Stimulated activated memory B cell treated with anti-CD40 and anti-IgM and Interleukin-4, amounts not matched to agents 10 μg/mL and 1 μg/mL and 100 μg/mL, for 72 hours (primary cell): ENCODE measurements at places on chromosomes 13 and 19.

- ATAC-seq, result no peak
Observed at GRCh38 chr13:32254916-32255723, 60.0 kb downstream of the ZAR1L start.

GRCh38 chr13:27355894-27356293, 68.5 kb upstream of the GTF3A start:
- no peak for ATAC-seq

GRCh38 chr13:106594980-106595379, 27.0 kb upstream of the ARGLU1 start:
- ATAC-seq, result no peak

GRCh38 chr19:19661675-19662251, 1.7 kb downstream of the ATP13A1 start:
- peak; percentile 74 for ATAC-seq

- no peak for ATAC-seq
Observed at GRCh38 chr13:28967029-28967915, 147.1 kb downstream of the MTUS2 start.

- no peak for ATAC-seq
Observed at GRCh38 chr13:37700887-37701286, 102.3 kb upstream of the POSTN start.

DNA sequence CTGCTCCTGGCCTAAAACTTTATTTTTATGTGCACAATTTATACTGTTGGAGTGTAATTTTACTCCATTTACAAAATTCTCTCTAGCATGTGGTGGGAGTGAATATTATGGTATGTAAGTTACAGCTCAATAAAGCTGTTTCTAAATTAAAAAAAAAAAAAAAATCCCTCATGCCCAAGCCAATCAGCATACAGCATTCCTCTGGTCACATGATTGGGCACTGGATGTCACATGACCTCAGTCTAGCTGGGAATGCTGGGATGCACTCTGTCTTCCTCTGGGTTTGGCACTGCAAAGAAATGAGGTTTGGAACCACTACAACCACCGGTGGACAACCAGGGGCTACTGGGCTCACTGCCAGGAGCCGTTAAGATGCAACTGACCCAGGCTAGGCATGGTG, 67.6 kb downstream of the ZNF557 start:
- ATAC-seq, result no peak

- no peak for ATAC-seq
Observed at GRCh38 chr19:1911995-1912394, 6.8 kb downstream of the ADAT3 start.

DNA sequence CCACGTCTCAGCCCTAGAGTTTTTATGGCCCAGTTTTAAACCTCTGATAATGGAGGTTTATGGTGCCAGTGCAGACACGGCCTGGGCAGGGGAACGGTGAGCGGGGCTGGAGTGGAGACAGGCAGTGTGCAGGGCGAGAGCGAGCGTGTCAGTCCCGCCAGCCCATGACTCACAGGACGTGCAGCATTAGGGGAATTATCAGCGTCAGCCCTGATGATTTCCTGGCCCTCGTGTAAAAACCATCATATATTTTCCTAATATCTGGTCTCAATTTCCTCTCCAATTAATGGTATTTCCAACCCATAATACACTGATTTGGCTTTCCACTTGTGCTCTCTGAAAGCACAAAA, 104.6 kb upstream of the VSTM2B start:
- ATAC-seq, result no peak

GRCh38 chr19:9498183-9498902, at the start of gene ZNF560:
ZNF560 (minus strand) TSS chr19:9498616; CDS start chr19:9475313, 23,303 bp downstream.
- no peak for ATAC-seq

DNA sequence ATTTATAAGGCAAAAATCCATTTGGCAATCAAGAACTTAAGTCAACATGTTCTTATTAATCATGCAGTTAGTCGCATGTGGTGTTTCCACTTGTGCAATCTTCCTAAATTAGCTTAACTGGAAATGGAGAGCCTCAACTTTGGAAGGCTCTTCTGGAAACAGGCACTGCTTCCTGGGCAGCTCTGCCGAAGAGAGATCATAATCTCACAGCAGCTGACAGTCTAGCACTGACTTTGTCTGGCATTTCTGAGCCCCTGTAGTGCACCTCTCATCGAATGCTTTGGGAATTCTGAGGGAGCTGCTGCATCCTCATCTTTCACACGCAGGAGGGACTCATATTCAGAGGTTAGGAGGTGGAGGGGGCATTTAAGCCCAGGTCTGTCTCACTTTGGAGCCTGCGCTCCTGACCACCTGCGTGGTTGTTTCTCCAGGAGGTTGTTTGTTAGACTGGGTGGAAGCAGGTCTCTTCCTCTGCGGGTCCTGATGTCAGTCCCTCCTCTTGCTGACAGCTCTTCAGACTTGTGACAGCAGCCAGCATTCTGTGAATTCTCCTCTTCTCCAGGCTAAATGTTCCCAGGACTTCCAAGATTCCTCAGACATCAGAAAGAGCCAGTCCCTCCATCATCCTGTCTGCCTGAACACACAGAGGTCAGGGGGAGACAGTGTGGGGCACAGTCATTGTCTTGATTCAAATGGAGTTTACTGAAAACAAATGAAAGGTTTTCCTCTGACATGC, 100.4 kb upstream of the GJB6 start:
- peak; percentile 47 for ATAC-seq

DNA sequence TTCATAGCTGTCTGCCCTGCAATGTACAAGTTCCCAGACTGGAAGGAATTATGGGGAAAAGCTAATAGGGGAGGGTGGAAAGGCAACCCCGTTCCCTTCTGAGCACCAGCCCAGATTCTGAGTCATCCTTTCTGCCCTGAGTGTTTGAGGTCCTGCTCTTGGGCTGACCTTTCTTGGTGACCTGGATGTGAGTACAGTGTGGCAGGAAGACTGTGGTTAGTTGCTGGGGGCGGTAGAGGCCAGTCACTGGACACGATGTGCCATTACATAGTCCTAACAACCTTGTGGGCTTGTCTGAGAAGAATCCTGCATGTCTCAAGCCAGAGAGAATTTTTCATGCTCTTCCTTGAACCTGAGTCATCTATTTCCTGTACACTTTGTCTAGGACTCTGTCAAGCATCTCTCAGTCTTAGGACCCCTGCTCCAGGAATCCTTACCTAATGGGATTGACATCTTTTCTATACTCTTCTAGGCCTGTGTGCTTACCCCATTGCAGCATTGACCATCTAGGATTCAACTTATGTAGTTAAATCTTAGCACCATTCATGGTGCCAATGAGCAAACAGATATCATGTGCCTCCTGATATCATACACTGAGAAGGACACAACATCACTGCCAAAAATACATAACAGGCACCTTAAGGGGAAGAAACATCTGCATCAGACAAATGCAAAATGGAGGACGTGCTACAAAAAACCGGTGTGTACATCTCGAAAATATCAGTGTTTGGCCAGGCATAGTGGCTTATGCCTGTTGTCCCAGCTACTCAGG, 8.1 kb upstream of the ANGPTL4 start:
- ATAC-seq, result peak; percentile 43

GRCh38 chr19:32676186-32676894, 692 bp downstream of the RGS9BP start:
- ATAC-seq, result no peak

DNA sequence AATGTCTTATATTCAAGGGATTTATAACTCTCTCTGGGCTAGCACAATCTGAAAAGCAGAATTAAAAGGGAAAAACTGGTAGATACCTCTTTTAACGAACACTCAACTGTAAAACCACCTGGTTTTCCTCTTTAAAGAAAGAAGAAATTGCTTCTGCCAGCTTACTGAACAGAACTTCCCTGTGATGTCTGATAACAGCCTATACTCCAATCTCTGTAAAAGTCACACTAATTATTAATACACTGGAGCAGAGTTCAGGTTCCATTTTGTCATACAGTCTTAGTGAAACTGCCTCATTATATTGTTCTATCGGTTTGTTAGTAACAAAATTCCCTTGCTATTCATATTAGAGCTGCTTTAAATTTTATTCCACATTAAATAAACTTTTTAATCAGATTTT, 251.0 kb upstream of the STARD13 start:
- ATAC-seq, result no peak

DNA sequence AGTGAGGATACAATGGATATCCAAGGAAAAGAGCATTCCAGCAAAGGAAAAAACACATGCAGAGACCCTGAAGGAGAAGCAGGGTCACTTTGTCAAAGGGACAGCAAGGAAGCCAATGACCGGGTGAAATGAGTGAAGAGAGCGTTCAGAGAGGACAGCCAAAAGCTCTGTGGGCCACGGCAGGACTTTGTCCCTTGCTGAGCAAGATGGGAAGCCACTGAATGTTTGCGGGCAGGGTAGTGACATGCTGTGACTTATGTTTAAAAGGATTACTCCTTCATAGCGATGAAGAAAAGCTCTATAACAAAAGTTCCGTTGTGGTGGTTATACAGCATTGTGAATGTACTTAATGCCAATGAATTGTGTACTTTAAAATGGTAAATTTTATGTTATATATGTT, 16.5 kb downstream of the ZAR1L start:
- ATAC-seq, result no peak

DNA sequence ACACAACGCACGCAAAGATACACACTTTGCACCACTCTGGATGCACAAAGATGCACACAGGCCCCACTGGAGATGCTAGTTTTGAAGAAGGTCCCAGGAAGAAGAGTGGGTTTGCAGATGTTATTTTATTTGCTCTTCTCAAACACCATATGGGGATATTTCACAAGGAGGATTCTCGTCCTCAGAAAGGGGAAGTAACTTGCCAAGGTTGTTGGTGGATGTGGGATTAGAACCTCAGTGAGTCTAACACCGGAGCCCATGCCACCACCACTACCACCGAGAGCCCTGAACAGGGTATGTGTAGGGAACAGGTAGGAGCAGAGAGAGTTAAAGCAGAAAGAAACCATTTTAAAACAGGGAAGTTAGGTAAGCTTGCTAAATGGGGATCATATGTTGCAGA, 9.6 kb upstream of the CEACAM6 start:
- no peak for ATAC-seq
